ENCODE measurements at places on chromosomes 11 and 22.

DNA sequence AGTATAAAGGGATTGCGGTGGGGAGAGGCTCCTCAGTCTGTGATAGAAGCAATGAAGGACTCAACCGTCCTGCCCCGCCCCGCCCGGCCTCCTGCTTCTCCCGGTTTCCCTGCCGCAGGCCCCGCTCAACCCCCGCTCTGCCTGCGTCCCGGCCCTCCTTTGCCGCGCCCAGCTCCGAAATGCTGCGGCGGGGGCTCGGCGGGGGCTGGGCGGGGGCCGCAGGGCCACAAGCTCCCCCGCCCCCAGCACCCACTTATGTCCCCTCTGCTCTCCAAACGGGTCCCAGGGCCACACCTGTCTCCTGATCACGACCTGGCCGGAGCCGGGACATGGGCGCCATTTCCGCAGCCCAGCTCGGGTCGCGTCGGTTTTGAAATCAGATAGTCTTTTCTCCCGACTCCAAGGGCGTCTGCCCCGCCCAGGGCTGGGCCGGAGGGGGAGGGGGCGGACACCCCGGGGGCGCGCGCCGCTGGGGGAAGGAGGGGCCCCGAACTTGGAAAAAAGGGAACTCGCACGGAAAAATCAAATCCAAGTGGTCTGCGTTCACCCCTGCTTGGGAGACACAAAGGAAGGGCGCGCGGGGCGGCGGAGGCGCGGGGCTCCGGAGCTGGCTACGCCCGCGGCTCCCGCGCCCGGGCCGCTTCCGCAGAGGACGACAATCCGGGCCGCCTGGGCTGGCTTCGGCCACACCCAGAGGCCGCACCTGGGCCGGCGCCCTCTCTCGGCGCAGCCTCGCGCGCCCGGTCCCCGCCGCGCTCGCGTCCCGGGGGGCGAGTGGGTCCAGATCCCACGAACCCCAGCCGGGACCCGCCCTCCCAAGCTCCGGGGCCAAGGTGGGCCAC, 70.6 kb upstream of the EP300 start:
- peak; percentile 79 for DNase-seq

DNA sequence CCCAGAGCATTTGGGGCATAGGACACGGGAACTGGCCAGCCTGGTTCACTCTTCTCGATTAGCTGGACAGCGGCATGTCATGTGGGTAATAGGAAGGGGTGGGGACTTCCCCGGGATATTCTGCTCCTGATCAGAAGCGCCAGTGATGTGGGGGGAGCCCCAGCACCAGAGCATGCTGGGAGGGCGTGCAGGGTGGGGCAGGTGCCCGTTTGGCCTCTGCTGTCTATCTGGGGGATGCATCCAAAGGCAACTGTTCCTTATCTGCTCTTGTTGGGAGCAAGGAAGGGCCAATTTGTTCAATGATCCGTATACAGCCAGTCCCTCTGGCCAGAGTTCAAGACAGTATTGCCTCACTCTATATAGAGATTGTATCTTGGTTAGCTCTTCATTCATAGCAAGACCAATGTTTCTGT, 43.6 kb downstream of the PPARA start:
- DNase-seq = no peak

GRCh38 chr22:23840026-23840425, 1.2 kb upstream of the DERL3 start:
- DNase-seq = no peak

DNA sequence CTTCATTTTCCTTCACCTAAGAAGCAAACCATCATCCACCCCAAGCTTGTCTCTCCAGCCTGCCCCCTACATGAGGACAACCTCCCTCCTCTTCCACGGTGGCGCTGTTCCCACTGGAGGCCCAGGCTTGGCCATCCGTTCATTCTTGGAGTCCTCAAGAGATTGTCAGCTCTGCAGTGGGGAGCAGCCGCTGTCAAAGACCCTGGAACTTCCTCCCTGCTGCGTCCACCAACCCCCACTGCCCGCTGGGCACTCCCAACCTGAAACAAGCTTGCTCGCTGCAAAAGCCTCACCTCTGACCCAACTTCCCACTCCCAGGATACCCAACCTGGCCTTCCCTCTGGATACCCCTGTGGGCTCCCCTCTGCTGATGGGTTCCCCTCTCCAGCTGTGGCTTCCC, 10.4 kb upstream of the CD81 start:
- no peak for DNase-seq

DNA sequence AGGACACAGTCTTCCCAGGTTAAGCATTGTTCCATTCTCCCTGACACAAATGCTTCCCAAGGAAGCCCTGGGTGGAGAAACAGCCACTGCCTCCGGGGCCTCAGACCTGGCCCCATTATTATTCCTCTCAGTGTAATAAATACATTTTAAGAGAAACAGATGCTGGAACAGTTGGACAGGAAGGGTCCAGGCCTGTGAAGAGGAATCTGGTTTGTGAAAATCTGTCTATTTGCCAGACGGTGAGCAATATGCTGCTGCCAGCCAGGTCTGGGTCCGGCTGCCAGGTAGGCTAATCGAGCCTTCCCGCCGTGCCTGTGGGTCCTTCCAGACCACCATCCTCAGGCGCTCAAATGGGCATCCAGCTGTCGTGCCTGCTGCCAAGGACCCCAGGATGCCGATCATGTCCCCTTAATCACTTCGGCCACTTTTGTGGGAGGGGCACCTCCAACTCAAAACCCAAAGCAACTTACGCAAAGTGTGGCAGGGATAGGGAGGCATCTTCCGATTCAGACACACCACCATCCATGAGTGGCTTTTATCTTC, 528.4 kb downstream of the MIAT start:
- no peak for DNase-seq

All from activated T-cell treated with anti-CD3 and anti-CD28 coated beads, Interleukin-2, amount 50 U/mL, for 24 hours (primary cell).